Osteocyte (in vitro differentiated cells): ENCODE measurements at places on chromosomes 12 and 14. TPM values are rescaled to one million over a fixed set of nuclear protein-coding genes. Genes with fewer than 3 reads are reported as not detected.

GRCh38 chr12:24681570-24681969 lies 267.3 kb downstream of the BCAT1 start:
- peaks cover 2% of the 10 kb centered on the region for H3K4me1 ChIP-seq
- DNase-seq, result no peak
- no peak overlapping the region for H3K27ac ChIP-seq
- no peaks in the 10 kb centered on the region for H3K36me3 ChIP-seq
- H3K4me3 ChIP-seq, result no peak overlapping the region

Gene RERG
- total RNA-seq, result 83.8 and 92.7 TPM in 2 replicates

Gene HOXC9
- total RNA-seq, result not detected in 2 replicates

GRCh38 chr12:16691624-16692023 lies 85.7 kb upstream of the LMO3 start:
- no peaks in the 10 kb centered on the region for H3K4me1 ChIP-seq
- no peaks in the 10 kb centered on the region for H3K27me3 ChIP-seq
- H3K4me3 ChIP-seq, result no peak overlapping the region
- no peak for DNase-seq
- H3K36me3 ChIP-seq, result no peaks in the 10 kb centered on the region
- no peak overlapping the region for H3K27ac ChIP-seq

DNA sequence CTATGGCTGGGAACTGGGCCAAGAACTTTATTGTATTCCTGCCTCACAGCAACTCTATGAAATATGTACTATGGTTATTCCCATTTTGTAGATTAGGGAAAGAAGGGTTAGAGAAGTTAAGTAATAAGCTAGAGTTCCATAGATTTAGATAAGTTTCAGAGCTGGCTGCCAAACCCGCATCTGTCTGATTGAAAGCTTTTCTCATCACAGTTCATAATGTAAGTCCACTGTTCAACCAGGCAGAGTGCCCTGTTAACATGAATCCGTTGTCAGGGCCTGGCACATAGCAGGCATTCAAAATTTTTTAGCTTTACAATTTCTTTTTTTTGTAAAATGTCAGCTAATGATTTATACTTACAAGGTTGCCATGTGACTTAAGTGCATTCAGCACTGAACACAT lies 467.3 kb downstream of the NRXN3 start:
- no peaks in the 10 kb centered on the region for H3K4me1 ChIP-seq
- no peak overlapping the region for H3K27ac ChIP-seq
- no peak for DNase-seq
- no peaks in the 10 kb centered on the region for H3K36me3 ChIP-seq
